Fibroblast of skin of scalp (primary cell): ENCODE measurements at places on chromosomes 4 and X.

- DNase-seq, result peak; percentile 35
Measured at GRCh38 chrX:13128104-13128503, 83.7 kb upstream of the FAM9C start.

- DNase-seq, result peak; percentile 48
Measured at GRCh38 chr4:1767770-1768366, 25.2 kb upstream of the FGFR3 start.

- no peak for DNase-seq
Measured at GRCh38 chr4:95591278-95591677, 42.5 kb upstream of the UNC5C start.

- peak; percentile 46 for DNase-seq
Measured at GRCh38 chr4:125115941-125116340, 198.8 kb upstream of the FAT4 start.

GRCh38 chrX:68665502-68665901 is 18.0 kb downstream of the STARD8 start:
- no peak for DNase-seq

GRCh38 chr4:168496834-168497233 is at the start of gene PALLD:
TSS of gene PALLD (plus strand) at chr4:168497052.
- DNase-seq, result peak; percentile 73
